Activated naive CD4-positive, alpha-beta T cell treated with Interleukin-2 at 50 U/mL for 16 hours (primary cell): ENCODE measurements at places on chromosomes 16 and 17.

- no peak for DNase-seq
These were observed 21.5 kb upstream of the ABCA5 start for GRCh38 chr17:69348429-69348828.

- DNase-seq: no peak
These were observed 31.3 kb downstream of the TBC1D3B start for GRCh38 chr17:36144981-36145729.

DNA sequence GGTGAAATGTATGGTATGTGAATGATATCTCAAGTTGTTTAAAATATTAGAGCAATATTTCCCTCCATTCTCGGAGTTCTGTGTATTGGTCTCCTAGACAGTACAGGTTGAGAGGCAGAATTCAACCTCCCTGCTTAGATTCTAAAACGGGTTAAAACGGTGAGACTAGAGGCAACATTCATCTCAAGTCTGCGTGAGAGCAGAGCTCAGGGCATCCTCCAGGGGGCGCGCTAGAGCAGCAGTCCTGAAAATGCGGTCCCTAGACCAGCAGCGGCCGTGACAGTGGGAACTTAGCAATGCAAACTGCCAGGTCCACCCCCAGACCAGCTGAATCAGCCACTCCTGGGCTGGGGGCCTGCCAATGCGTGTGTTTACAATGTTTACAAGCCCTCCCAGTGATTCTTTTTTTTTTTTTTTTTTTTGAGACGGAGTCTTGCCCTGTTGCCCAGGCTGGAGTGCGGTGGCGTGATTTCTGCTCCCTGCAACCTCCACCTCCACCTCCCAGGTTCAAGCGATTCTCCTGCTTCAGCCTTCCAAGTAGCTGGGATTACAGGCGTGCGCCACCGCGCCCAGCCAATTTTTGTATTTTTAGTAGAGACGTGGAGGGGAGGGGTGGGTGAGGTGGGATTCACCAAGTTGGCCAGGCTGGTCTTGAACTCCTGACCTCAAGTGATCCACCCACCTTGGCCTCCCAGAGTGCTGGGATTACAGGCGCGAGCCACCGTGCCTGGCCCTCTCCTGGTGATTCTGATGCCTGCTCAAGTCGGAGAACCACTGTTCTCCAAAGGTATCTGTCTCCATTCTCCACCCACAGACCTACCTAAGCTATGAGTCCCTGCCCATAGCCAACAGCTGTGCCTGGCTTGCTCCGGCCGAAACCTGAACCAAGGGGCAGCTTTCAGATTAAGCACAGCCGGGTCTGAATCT lies 24.2 kb downstream of the KLHL36 start:
- peak; percentile 83 for DNase-seq

- peak; percentile 52 for DNase-seq
These were observed 115.9 kb downstream of the DYNLRB2 start for GRCh38 chr16:80656711-80657150.

DNA sequence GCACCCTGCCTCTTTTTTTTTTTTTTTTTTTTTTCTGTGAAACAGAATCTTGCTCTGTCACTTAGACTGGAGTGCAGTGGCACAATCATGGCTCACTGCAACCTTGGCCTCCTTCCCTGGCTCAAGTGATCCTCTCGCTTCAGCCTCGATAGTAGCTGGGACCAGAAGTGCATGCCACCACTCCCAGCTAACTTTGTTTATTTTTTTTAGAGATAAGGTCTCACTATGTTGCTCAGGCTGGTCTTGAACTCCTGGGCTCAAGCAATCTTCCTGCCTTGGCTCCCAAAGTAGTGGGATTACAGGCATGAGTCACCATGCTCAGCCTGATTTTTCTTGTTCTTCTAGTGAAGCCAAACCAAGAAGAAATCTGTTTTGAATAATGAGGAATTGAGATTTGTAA lies 25.0 kb downstream of the CDK12 start:
- no peak for DNase-seq

GRCh38 chr17:49766918-49767530 lies 3.1 kb upstream of the FAM117A start:
- DNase-seq: no peak

DNA sequence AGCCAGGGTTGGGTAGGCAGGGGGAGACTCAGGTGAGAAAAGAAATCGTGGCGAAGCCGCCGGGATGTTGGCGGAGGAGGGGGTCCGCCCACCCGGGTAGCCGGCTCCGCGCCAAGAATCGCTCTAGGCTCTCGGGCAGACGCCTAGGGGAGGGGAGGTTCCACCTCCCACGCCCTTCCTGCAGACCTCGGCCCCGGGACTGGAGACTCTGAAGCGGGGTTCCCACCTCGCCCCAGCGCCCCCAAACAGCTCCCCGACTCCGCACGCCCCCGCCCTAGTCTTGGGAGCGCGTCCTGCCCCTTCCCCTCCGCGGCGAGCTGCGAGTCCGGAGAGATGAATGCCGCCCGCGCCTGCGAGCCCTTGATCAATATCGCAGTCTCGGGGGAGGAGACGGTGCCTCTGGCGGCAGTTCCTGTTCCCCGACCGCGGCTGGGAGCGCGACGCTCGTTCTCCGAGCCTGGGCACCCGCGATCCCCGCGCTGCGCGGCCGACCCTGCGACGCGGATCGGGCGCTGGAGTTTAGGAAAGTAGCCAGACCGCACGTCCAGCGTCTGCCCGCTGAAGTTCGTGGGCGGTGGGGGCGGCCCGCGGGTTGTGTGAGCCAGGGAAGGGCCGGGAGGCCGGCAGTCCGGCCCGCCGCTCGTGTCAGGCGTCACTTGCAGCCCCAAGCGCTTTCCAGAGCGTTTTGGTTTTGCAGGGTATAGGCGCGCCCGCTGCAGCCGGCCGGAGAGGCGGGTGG lies 790 bp downstream of the CRHR1 start:
- peak; percentile 40 for DNase-seq

DNA sequence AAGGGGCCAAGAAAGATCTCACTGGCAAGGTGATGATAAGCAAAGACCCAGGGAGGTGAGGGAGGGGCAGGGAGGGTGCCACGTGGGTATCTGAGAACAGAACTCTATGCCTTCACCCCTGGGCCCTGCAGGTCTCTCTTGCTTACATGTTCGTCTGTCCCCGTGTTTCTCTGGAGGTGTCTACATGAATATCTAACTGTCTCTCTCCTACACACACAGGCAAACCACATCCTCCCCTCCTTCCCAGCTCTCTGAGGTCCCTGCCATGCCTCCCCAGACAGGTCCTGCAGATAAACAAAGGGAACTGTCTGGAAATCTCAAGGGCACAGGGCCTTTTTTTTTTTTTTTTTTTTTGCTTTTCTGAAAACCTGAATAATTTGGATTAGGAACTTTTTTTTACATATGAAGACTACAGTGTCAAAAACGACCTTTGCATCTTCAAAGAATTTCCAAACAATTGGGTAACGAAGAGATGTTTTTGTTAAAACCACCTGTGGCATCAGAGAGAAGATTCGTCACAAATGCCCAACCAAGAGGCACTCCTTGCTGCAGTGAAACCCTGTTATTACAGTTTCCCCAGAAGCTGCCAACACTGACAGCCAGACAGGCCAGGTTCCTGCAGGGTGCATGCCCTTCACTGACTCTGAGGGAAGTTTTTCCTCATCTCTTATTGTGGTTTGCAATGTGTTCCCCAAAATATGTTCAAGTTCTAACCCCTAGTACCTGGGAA lies 17.8 kb downstream of the PLLP start:
- peak; percentile 15 for DNase-seq

- DNase-seq: peak; percentile 17
These were observed 3.1 kb upstream of the ZNF764 start for GRCh38 chr16:30561089-30561816.

DNA sequence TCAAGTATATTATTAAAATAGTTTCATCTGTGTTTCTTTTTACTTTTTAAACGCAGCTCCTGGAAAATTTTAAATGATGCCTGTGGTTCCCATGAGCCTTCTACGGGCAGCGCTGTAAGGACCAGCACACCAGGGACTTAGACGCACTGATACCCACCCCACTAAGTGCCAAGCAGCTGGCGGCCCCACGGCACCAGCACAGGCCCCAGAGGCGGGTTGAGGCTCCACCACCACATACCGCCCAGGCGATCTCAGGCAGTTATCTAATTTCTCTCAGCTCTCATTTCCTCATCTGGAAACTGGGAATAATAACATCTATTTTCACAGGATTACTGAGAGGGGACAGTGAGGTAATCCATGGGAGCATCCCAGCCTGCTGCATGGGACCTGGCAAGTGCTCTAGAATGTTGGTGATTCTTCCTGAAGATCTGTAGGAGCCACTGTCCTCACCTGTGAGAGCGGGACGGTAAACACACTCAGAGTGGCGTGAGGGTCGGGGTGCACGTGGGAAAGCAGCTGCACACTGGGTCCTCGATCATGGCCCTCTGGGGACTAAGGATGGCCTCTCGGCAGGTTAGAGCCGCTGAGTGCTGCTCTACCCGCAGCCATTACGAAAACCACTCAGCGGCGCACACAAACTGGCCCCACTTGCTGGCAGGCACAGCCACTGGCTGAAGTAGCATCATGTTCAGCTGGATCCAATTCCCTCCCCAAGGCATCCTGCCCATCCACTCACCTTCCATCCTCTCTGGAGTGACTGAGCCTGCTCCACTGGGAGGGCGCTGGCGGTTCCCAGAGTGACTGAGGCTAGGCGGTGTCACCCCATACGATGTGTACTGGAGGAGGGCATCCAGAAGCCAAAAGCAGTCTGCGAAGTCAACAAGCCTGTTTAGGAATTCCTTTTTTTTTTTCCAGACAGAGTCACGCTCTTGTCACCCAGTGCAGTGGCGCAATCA lies 17.6 kb upstream of the SLC38A8 start:
- DNase-seq: no peak

GRCh38 chr16:21642861-21643260 lies 9.5 kb downstream of the IGSF6 start:
- no peak for DNase-seq

GRCh38 chr17:21303441-21304065 lies 19.0 kb downstream of the MAP2K3 start:
- DNase-seq: no peak

DNA sequence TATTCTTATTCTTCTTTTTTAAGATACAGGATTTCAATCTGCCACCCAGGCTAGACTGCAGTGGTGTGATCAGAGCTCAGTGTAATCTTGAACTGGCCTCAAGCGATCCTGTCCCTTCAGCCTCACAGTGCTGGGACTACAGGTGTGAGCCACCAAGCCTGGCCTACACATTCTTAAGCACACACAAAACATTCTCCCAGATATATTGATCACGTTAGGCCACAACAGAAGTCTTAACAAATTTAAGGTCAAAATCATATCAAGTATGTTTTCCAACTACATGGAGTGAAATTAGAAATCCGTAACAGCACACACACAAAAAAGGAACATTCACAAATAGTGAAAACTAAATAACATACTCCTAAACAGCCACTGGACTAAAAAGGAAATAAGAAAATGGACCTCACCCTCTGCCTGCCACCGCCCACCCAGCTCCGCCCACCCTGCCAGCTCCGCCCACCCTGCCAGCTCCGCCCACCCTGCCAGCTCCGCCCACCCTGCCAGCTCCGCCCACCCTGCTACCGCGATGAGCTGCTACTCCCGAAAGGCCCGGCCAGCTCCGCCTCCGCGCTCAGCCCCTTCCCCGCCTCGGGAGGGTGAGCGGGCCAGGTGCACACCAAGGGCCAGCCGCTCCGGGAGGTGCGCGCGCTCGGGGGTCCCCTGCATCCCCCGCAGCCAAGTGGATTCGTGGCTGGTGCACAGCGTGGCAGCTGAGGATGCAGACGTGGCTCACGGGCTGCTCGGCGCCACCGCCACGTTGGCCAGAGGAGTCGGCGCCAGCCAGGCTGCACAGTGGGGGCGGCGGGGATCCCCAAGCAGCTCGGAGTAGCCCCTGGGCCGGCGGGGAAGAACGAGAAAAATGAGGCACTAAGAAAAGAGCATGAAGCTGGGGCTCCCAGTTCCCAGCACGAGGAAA lies 41.2 kb downstream of the C16orf87 start:
- DNase-seq: peak; percentile 76

DNA sequence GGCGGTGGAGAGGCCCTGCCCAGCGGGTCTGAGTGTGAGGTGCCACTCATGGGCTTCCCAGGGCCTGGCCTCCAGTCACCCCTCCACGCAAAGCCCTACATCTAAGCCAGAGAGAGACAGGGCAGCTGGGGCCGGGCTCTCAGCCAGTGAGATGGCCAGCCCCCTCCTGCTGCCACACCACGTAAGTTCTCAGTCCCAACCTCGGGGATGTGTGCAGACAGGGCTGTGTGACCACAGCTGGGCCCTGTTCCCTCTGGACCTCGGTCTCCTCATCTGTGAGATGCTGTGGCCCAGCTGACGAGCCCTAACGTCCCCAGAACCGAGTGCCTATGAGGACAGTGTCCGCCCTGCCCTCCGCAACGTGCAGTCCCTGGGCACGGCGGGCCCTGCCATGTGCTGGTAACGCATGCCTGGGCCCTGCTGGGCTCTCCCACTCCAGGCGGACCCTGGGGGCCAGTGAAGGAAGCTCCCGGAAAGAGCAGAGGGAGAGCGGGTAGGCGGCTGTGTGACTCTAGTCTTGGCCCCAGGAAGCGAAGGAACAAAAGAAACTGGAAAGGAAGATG lies 11.2 kb downstream of the VASN start:
- no peak for DNase-seq

DNA sequence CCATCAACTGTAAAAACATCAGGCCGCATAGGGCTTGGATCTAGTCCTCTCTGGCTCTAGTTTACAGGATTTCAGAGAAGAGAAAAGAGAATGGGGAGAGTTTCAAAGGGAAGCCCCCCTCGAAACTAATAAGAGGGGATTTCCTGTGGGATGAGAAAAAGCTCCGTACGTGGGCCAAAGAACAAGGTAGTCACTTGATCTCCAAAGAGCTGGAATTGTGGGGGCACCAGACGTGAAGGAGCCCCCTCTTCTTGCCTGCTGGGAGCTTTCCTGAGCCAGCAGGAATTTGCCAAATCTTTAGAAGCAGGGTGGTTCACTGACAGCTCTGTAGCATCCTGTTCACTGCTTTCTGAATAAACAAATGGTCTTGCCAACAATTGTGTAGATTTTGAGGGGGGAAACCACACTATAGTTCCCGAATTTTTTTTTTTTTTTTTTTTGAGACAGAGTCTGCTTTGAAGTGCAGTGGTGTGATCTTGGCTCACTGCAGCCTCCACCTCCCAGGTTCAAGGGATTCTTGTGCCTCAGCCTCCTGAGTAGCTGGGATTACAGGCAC lies 7.0 kb upstream of the TMIGD1 start:
- DNase-seq: no peak
